Activated CD8-positive, alpha-beta T cell treated with anti-CD3 and anti-CD28 coated beads, Interleukin-2, amount 10 ng/mL, durations not matched to agents 7 days and 5 days (primary cell): ENCODE measurements at places on chromosomes 12 and 14.

- DNase-seq, result no peak
These were observed 12.1 kb downstream of the CSRP2 start for GRCh38 chr12:76866726-76867125.

- DNase-seq, result peak; percentile 87
These were observed 411 bp upstream of the NCOR2 start for GRCh38 chr12:124567673-124568373.

DNA sequence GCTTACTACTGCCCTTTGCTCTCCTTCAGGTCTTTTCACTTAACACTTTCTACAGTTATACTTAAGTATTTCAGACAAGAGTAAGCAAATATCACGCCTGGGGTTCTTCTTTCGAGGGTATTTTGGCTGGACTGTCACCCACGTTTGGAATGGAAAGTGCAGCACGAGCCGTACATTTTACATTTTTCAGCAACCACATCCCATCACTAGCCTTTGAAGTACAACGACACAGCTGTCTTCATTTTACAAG, 349 bp upstream of the FAM177A1 start:
- no peak for DNase-seq

DNA sequence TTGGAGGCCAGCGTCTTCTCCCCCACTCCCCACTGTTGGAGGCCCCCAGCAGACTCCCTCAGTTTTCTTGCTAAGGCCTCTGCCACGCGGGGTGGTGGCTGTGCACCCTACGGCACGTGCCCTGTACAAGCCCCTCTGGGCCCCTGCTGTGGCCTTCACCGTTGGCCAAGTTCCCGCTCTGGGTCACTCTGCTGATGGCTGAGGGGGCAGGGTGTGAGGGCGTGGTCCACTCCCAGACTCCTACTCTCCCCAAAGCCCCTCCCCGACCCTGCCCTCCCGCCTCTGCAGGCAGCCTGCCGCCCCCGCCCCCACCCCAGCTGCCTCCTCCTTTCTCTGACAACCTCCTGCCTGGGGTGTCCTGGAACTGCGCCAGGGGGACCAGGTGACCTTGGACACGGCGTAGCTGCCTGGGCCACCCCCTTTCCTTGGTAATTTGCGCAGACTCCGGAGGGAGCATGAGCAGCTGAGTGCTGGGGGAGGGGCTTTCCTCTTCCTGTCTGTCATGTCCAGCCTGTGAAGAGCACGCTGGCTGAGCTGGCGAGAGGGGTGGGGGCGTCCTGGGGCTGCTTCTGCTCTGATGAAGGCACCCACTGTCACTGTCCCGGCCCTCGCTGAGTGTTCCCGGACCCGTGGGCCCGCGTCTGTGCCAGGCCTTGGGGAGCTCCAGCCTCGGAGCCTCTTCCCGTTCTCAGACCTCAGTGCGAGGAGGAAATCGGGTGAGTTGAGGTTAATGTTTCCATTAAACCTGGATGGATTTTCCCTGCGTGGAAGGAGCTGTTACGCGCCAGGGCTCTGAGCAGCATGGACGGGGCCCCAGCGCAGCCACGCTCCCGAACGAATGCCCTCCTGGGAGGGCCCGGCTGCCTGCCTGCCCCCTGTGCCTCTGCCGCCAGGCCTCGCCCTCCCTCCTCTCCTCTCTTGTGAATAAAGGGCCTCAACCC, 85.0 kb downstream of the KIF26A start:
- DNase-seq, result no peak

GRCh38 chr12:5507944-5508343, 76.0 kb downstream of the NTF3 start:
- no peak for DNase-seq

- no peak for DNase-seq
These were observed 202.3 kb upstream of the IGF1 start for GRCh38 chr12:102682366-102683289.

GRCh38 chr12:122354958-122355641, 67.4 kb downstream of the CLIP1 start:
- no peak for DNase-seq

- DNase-seq, result no peak
These were observed 19.0 kb upstream of the ATF7 start for GRCh38 chr12:53645165-53645564.

DNA sequence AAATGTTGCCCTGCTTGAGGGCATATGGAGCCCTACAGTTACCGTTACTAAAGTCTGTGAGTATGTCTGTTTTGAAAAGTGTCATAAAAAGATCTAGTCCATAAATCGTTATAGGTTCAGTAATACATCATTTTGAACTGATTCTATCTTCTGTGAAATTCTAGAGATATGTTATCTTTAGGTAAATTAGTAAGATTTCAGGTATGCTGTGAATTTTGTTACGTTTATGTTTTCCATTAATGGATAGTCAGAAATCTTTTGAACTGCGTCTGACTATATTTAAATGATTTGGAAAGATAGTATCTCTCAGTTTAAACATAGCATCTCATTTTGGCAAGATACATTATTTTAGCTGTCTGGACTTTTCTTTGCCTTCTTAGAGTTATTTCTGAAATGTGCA, 8.3 kb downstream of the ALG10 start:
- DNase-seq, result no peak

DNA sequence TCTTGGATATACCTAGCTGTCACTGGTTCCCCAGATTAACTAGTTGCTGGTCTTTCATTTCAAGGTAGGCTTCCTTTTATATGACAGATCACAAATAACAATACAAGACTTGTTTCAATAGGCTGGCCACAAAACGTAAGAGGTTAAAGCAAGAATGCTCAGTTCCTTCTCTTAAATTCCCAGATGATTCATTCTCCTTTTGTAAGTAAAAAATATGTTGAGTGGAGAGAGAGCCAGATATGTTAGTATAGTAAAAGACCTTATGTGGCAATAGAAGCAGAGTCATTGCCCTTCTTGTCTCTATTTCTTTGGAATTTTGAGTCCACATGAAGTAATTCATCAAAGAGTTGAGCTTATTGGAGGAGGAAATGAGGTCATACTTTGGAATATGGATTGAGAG, 939.0 kb upstream of the ATXN7L3B start:
- no peak for DNase-seq

DNA sequence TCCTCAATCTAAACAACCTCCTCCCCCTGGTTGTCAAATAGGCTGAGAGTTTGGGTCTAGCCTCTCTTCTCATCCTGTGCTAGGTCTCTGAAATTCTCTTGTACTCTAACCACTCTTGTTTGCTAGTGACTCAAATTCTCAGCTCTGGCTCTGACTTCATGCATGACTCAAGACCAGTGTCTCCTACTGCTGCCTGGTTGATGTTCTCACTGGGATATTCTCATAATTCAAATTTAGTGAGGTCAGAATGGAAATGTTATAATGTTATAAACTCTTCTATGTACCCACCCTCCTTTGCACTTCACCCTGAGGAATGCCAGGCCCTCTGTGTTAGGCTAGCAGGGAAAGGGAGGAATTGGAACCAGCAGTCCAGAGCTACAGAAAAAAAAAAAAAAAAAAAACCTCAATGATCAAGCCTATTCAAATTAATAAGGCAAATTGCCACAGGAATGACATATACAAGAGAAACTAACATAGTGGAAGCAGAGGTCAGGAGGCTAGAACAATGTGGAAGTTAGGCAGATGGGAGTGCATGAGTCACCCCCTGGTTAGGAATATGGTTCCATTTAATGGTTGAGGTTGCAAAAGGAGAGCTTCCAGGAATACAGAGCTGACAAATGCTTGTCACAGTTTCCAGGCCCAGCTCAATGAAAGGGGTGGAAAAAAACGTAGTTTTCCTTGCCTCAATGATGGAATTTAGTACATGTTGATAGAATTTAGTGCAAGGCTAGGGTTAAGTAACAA, 459.5 kb downstream of the RMST start:
- no peak for DNase-seq

DNA sequence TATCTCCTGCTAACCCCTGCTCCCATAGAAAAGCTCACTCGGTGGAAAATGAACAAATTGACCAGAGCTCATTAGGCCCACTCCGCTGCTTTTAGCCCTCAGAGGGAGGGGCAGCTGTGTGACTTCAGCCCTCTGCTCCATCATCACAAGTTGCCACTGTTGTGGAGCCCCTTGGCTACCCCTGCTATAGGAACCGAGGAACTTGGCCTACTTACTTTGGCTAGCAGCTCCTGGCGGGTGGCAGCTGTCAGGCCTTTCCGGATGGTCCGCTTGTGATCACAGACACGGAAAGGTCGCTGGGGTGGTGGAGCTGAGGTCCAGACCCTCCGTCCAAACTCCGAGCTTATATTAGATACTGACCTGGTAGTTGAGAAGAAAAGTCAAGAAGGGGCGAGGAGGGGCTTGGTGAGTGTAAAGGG, 612 bp downstream of the CIDEB start:
- no peak for DNase-seq
